Adipose tissue (tissue), 3 donors: ENCODE measurements at places on chromosomes 4 and X. TPM values are rescaled to one million over a fixed set of nuclear protein-coding genes. Genes with fewer than 3 reads are reported as not detected.

Gene NPY2R
- polyA plus RNA-seq = 0.01 TPM

Gene ADAMTS3
- polyA plus RNA-seq = 0.13 TPM

Gene ERCC6L
- polyA plus RNA-seq = 0.03 TPM

Gene GLOD5
- polyA plus RNA-seq = not detected

Gene CXorf49
- 1.2 TPM for polyA plus RNA-seq
